Activated naive CD8-positive, alpha-beta T cell treated with anti-CD3 and anti-CD28 coated beads for 36 hours (primary cell): ENCODE measurements at places on chromosomes 4 and X.

DNA sequence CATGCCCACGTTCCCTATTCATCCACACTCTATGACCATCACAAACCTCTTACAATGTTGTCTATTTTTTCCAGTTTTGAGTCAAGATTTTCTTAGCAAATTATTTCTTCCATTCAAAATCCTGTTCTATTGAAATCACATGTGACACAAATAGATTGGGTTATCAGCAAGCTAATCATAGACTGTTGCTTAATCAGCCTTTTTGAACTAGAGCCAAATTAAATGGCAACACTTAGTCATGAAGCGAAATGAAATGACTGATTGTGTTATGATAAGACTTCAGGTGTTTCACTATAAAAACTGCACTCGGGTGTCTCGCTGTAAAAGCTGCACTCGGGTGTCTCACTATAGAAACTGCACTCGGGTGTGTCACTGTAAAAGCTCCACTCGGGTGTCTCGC lies 890.0 kb upstream of the FRG1 start:
- no peak for DNase-seq

DNA sequence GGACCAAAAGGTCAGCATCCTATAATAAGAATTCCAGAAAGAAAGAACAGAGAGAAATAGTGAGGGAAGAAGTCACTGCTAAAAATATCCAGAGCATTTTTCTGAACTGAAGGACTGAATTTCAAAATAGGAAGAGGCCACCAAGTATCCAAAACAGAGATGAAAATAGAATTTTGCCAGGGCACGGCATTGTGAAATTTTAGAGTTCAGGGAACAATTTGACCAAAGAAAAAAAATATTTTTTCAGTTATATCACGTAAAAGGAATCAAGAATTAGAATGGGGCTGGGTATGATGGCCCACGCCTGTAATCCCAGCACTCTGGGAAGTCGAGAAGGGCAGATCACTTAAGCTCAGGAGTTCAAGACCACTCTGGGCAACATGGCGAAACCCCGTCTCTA lies 65.4 kb downstream of the FGFBP1 start:
- no peak for DNase-seq

DNA sequence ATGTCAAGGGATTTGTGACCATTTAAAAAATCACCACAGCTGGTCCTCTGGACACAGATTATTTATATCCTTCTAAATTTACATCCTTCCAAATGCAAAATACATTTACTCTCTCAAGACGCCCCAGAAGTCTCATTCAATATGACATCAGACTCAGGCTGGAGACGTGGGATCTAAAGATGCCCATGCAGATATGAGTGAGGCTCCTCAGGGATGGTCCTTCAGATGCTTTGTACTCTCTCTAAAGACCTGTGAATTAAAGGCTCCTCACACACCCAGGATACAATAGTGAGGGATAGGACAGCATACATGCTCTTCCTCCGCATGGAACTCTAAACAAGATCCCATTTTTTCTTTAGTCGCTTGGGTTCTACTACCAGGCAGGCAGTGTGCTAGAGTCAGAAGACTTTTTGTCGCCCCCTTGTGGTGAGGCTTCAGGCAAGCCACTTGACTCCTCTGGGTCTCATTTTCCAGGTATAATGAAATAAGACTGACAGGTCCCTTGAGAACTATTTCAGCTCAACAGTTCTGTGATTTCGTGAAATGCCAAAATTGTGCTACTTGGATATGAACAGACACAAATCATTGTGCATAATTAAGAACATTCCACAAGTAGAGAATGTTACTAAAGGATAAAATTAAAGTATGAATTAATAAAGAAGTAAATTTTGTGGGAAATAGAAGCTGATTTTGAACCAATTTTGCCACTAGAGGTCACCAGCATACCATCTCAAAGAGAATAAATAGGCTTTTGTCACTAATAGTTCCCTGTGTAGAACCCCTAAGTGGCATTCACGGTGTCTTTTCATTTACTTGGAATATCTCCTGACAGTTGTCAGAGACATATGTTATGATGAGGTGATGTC lies 13.7 kb upstream of the SCOC start:
- DNase-seq, result peak; percentile 67

DNA sequence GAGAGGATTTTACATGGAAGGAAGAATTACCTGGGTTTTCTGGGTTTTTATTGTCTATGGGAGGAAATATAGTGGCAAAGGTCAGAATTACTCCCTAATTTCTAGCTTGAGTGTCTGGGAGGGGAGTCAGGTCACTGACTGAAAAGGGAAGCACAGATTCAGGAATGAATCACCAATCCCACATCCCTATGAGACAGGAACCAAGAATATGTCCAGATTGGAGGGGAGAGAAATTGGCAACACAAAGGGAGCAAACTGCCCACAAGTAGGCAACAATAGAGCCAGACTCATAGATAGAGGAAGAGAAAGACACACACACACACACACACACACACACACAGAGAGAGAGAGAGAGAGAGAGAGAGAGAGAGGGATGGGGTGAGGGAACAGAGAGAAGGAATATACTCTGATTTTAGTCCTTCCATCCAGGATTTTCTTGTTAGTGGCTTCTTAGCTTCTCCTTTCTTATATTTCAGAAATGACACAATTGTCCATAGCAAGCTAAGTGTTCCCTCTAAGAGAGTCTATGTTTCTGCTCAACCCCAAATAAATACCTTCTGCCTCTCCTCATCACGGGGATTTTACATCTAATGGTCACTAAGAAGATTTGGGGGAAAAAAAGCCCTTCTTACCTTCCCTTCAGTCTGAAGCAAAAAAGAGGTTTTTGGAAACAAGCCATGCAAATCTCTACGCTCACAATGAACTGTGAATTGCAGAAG lies 12.0 kb downstream of the P2RY10 start:
- no peak for DNase-seq

- no peak for DNase-seq
Measured at GRCh38 chr4:8861576-8862295, 9.9 kb downstream of the HMX1 start.

- DNase-seq, result no peak
Measured at GRCh38 chr4:113708250-113708649, 53.3 kb downstream of the CAMK2D start.

DNA sequence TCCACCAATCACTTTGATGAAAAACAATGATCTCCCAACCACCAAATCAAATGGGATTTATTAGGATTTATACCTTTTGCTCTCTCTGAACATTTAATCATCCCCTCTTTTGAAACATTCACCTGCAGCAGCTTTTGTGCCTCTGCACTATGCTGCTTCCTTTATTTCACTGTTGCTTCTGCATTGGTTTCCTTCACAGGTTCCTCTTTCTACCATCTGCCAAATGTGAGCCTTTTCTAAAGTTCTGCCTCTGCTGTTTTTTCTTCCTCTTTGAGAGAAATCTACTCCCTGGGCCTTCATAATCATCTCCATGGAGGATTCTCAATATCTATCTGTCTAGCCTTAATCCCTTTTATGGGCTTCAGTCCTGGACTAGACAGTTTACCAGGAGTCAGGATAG lies 24.7 kb downstream of the CUL4B start:
- no peak for DNase-seq

- no peak for DNase-seq
Measured at GRCh38 chr4:128861856-128862518, 52.5 kb downstream of the JADE1 start.

DNA sequence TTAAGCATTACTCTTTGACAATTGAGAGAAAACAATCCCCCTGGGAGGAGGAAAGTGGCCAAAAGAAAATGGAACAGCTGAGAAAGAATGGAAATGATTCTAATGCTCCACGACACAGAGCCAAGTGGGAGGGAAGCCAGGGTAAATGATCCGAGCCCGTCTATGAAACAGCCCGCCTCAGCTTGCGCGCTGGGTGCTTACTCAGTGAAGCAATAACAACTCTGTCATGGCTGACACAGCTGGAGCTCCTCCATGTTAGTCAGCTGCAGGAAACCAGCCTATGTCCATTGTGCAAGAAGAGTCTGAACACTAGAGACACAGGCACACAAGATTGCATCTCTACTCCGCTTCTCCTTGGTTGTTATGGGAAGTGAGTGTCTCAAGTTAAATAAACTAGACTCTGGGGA lies 19.3 kb downstream of the NOA1 start:
- no peak for DNase-seq

GRCh38 chr4:110781944-110782343 lies 159.1 kb upstream of the PITX2 start:
- DNase-seq, result no peak

DNA sequence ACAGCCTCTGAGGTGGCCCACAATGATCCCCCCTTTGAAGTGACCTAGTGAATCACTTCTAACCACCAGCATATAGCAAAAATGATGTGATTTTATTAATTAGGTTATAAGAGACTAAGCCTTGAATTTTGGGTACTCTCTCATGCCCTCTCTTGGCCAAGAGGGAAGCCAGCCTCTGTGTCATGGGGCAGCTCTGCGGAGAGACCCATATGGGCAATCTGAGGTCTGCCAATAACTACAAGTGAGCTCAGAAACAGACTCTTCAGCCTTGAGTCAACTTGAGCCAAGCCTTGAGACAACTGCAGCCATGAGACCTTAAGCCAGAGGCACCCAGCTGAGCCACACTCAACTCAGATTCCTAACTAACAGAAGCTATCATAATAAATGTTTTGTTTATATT lies 45.7 kb downstream of the MANBA start:
- no peak for DNase-seq
